ENCODE measurements at places on chromosomes 7 and 10.
A peak's percentile ranks its signal among the peaks of the same experiment; 100 is the strongest.

GRCh38 chr7:143248761-143249354, 14.4 kb upstream of the GSTK1 start:
- H3K27ac ChIP-seq: no peak overlapping the region
- DNase-seq: no peak
- H3K27me3 ChIP-seq: no peaks in the 10 kb centered on the region

DNA sequence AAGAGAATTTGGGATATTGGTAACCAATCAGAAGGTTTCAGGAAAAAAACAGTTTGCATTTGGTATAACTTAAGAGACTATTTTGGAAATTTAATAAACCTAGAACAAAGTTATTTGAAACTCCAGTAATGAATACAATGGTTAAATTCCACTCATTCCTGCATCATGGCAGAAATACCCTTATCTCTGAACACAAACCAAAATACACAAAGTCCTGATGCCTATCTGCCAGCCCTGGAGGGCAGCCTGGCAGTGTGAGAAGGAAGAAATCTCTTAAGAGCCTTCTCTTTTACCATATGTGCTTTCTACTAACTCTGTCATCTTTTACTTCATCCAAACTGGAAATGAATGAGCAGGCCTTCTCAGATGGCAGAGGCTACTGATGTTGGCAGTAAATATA, 147.1 kb upstream of the LYZL1 start:
- no peaks in the 10 kb centered on the region for H3K27me3 ChIP-seq
- DNase-seq: no peak
- H3K27ac ChIP-seq: no peak overlapping the region
- H3K4me1 ChIP-seq: no peaks in the 10 kb centered on the region
- no peaks in the 10 kb centered on the region for H3K36me3 ChIP-seq
- H3K4me3 ChIP-seq: no peak overlapping the region

GRCh38 chr10:71269301-71270288, 49.5 kb upstream of the SLC29A3 start:
- no peak overlapping the region for H3K4me3 ChIP-seq
- H3K4me1 ChIP-seq: peaks cover 66% of the 10 kb centered on the region
- H3K27me3 ChIP-seq: no peaks in the 10 kb centered on the region

DNA sequence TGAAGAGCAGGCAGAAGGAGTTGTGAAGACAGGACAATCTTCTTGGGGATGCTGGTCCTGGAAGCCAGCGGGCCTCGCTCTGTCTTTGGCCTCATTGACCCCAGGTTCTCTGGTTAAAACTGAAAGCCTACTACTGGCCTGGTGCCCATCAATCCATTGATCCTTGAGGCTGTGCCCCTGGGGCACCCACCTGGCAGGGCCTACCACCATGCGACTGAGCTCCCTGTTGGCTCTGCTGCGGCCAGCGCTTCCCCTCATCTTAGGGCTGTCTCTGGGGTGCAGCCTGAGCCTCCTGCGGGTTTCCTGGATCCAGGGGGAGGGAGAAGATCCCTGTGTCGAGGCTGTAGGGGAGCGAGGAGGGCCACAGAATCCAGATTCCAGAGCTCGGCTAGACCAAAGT, 1.5 kb downstream of the CHPF2 start:
- peak overlapping the region; percentile 87 for H3K4me3 ChIP-seq
- H3K36me3 ChIP-seq: peaks cover 39% of the 10 kb centered on the region
- DNase-seq: no peak
- peak overlapping the region; percentile 91 for H3K27ac ChIP-seq
- H3K4me1 ChIP-seq: no peaks in the 10 kb centered on the region

DNA sequence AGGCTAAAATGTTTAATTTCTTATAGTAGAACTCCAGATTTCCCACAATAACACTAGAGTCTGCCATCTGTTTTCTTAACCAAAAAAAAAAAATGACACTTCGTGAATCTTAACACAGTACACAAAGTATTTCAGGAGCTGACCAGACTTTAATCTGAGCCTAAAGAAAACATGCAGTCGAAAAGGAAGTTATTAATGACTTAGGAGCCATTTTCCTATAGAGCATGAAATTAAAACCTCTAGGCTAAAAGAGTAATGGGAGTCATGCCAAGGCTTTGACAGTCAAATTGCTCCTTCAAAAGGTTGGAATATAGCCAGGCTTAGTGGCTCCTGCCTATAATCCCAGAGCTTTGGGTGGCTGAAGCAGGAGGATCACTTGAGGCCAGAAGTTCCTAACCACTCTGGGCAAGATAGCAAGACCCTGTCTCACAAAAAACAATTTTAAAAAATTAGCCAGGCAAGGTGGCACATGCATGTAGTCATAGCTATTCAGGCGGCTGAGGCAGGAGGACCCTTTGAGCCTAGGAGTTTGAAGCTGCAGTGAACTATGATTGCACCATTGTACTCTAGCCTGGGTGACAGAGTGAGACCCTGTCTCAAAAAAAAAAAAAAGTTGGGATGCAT, 13.6 kb downstream of the MICU1 start:
- H3K4me1 ChIP-seq: no peaks in the 10 kb centered on the region
- H3K27me3 ChIP-seq: no peaks in the 10 kb centered on the region
- no peaks in the 10 kb centered on the region for H3K36me3 ChIP-seq
- H3K27ac ChIP-seq: peak overlapping the region; percentile 41

- H3K4me3 ChIP-seq: no peak overlapping the region
- H3K4me1 ChIP-seq: peaks cover 43% of the 10 kb centered on the region
- H3K27me3 ChIP-seq: no peaks in the 10 kb centered on the region
- peak; percentile 69 for DNase-seq
- H3K27ac ChIP-seq: peak overlapping the region; percentile 30
These were observed 38.5 kb downstream of the MTURN start for GRCh38 chr7:30173058-30173897.

- no peak overlapping the region for H3K4me3 ChIP-seq
- no peaks in the 10 kb centered on the region for H3K36me3 ChIP-seq
- no peak overlapping the region for H3K27ac ChIP-seq
- no peaks in the 10 kb centered on the region for H3K27me3 ChIP-seq
These were observed 136.5 kb upstream of the UNC5B start for GRCh38 chr10:71075759-71076472.

DNA sequence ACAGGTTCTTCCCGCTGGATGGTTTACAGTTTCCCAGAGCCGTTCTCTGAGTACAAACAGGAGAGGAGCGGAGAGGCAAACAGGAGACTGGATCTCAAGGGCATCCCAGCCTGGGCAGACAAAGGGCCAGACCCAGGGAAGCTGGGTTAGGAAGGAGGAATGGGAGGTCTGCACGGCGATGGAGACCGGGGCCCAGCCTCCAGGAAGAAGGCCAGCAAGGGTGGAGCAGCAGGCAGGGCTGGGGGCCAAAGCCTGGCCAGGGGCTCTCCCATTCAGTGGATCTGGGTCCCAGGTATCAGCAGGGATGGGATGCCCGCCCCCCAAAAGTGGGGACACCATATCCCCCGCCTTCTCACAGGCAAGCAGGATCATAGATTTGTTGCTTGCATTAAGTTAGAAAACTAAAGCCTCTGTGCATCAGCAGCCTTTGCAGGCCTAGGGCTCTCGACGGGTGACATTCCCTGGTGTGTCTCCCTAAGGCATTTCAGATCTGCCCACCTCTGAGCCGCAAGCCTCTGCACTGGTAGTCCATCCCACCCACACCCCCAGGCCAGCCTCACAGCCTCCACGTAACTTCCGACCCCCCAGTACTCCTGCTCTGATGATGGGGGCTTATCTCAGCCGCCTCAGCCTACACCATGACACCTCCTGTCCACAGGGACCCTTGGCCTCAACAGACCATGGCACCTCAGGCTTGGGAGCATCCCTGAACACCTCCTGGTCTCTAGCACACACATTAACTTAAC, 59.9 kb downstream of the TNS3 start:
- H3K27me3 ChIP-seq: no peaks in the 10 kb centered on the region
- H3K4me1 ChIP-seq: peaks cover 9% of the 10 kb centered on the region
- no peaks in the 10 kb centered on the region for H3K36me3 ChIP-seq
- no peak overlapping the region for H3K4me3 ChIP-seq
- DNase-seq: no peak

DNA sequence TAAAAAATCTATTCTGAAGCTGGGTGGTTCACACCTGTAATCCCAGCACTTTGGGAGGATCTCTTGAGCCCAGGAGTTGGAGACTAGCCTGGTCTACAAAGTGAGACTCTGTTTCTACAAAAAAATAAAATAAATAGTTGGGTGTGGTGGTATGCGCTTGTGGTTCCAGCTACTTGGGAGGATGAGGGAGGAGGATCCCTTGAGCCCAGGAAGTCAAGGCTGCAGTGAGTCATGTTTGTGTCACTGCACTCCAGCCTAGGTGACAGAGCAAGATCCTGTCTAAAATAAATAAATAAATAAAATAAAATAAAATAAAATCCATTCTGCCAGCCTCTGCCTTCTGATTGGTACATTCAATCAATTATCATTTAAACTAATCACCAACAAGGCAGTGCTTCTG, 17.5 kb downstream of the ZNF33A start:
- no peaks in the 10 kb centered on the region for H3K27me3 ChIP-seq
- peaks cover 4% of the 10 kb centered on the region for H3K4me1 ChIP-seq
- DNase-seq: no peak
- peaks cover 55% of the 10 kb centered on the region for H3K36me3 ChIP-seq
- no peak overlapping the region for H3K4me3 ChIP-seq
- no peak overlapping the region for H3K27ac ChIP-seq

DNA sequence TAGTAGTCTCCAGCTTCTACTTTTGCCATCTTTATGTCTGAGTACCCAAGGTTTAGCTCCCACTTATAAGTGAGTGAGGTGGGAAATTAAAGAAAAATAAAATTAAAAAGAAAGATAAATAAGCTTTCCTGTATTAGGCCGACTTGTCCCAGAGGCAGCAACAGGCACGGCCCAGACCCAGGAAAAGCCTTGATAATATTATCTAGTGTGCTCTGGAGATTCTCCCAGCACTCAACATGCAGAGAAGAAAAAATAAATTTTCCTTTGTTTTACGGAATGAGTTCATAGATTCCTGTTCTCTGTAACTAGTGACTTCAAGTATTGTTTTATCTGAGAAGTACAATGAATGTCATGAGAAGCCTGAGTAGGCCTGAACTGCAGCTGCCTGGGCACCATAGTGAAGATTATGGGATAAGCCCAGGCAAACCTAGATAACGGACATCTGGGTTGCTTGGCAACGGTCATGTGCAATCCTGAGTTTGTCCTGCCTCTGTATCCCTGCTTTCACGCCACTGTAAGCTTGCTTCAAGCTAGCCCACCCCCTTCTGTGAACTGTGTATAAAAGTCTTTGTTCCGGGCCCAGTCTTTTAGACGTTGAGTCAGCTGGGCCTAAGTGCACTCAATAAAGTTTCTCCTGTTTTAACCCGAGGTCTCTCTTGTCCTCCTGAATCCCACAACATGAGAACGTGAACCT, 6.4 kb downstream of the ATE1 start:
- no peak overlapping the region for H3K4me3 ChIP-seq
- H3K27ac ChIP-seq: peak overlapping the region; percentile 50
- no peaks in the 10 kb centered on the region for H3K27me3 ChIP-seq

DNA sequence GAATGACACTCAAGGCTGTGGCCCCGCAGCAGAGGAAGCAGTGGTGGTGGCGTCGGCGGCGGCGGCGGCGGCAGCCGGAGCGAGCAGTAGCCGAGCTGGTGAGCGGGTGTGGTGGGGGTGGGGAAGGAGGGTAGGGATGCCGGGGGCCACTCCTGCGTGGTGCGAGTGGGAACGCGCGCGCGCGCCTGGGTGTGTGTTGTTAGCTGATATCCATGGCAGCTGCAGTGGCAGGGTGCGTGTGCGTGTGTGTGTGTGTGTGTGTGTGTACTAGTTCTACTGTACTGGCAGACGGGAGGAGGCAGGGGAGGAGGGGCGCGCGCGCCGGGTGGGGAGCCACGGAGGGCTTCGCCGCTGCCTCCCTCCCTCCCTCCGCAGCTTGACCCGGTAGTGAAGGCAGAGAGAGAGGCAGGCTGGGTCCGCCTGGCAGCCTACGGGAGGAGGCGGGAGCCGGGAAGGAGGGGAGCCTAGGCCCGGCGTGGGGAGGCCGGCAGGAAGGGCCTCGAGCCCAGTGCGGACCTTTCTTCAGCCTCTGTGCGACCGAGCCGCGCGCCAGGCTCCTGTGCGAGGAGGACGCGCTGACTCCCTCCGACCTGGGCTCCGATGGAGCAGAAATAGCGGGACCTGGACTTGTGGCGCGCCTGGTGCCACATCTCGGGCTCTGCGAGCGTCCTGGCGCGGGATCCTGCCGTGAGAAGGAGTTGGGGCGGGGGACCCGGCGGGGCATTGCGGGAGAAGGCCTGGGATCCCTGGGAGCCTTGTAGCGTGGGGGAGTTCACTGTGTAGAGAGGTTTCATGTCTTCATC, at the start of gene MAGI2:
Gene MAGI2 (minus strand): TSS at position 110 of the 803 bp plus-strand sequence. CDS start 347 bp downstream, outside the sequence.
- no peaks in the 10 kb centered on the region for H3K27me3 ChIP-seq
- H3K4me3 ChIP-seq: peak within 1 kb of the TSS; percentile 78
- peak; percentile 84 for DNase-seq
- H3K4me1 ChIP-seq: no peaks in the 10 kb centered on the region

DNA sequence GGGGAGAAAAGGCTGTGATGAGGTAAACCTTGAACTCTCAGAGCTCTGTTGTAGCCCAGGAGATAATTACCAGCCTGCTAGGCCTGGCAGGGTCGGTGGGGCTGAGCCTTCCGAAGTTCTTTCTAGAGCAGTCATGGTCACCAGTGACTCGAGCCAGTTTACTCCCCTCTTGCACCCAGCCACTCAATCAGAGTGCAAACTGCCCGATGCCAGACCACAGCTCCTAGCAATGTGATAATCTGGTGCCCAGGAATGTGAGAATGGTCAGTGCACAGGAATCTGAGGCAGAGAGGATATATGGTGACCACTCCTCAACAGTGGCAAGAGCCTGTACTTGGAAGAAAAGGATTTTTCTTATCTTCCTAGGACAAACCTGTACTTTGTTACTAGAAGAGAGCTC, 46.4 kb upstream of the KMT2E start:
- H3K4me3 ChIP-seq: no peak overlapping the region
- H3K36me3 ChIP-seq: no peaks in the 10 kb centered on the region
- H3K27me3 ChIP-seq: no peaks in the 10 kb centered on the region

Measured in right atrium auricular region (tissue), 2 donors.